Fibroblast of skin of abdomen (primary cell): ENCODE measurements at places on chromosomes 7 and 10.
A peak's percentile ranks its signal among the peaks of the same experiment; 100 is the strongest.

GRCh38 chr10:29948881-29949355, 110.5 kb downstream of the JCAD start:
- no peak for DNase-seq

DNA sequence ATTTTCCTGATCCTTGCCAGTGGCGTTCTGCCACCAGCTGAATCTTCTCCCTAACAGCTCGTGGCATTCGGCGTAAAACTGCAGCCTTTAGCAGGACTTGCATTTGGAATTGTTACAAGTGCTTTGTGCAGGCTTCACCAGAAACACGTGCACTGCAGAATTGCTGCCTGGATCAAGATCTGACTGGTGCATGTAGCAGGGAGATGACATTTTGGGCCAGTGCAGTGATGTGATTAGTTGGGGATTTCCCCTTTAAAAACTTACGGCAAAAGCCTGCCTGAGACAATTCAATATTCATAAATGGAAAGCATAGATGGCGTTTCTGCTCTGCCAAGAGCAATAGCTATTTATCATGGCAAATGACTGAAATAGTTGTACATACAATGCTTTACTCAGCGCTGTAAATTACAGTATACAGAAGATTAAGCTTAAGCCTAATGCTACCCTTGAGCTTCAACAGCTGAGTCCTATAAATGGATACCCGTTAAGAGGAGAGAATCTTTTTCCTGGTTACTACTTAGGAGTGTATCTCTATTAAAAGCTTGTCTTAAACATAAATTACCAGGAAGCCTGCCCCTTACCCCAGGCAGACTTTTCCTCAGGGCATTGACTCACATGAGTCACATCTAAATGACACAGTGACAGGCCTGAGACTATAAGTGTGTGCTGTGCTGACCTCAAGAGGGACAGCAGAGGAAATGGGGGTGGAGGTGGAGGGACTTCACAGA, 106.3 kb downstream of the ATXN7L1 start:
- DNase-seq, result peak; percentile 71

- DNase-seq, result peak; percentile 31
Observed at GRCh38 chr7:157150882-157151281, 12.2 kb downstream of the UBE3C start.

- DNase-seq, result no peak
Observed at GRCh38 chr10:132877473-132877872, 64.9 kb downstream of the CFAP46 start.

DNA sequence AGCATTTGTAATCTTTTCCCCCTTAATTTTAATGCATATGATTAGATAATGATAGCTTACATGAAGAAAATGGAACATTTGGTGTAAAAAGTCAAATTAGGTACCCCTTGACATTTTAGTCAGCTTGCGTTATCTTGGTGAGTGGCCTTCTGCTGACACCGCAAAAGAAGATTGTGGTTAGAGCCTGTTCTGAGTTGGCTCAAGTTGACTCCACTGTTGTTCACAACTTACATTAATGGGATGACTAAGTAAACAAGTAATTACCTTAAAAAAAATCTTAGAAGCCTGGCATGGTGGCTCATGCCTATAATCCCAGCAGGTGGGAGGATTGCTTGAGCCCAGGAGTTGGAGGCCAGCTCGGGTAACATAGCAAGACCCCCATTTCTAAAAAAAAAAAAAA, 24.2 kb downstream of the TRRAP start:
- no peak for DNase-seq

DNA sequence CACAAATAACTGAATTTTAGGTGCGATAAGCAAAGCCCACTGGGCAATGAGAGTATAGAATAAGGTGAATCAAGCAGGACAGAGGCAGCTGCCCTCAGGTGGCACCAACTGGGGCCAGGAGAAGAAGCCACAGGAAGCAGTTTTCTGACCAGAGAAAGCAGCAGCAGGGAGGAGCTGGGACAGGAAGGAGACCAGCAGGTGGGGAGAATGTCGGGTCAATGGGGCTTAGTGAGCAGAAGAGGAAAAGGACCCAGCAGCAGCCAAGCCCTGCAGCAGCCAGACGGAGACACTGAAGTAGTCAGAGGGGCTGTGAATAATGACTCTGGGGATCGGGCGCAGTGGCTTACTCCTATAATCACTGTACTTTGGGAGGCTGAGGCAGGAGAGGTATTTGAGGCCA, 209.6 kb upstream of the SH2B2 start:
- no peak for DNase-seq

GRCh38 chr10:35433851-35434426, 97.6 kb downstream of the CCNY start:
- peak; percentile 97 for DNase-seq

DNA sequence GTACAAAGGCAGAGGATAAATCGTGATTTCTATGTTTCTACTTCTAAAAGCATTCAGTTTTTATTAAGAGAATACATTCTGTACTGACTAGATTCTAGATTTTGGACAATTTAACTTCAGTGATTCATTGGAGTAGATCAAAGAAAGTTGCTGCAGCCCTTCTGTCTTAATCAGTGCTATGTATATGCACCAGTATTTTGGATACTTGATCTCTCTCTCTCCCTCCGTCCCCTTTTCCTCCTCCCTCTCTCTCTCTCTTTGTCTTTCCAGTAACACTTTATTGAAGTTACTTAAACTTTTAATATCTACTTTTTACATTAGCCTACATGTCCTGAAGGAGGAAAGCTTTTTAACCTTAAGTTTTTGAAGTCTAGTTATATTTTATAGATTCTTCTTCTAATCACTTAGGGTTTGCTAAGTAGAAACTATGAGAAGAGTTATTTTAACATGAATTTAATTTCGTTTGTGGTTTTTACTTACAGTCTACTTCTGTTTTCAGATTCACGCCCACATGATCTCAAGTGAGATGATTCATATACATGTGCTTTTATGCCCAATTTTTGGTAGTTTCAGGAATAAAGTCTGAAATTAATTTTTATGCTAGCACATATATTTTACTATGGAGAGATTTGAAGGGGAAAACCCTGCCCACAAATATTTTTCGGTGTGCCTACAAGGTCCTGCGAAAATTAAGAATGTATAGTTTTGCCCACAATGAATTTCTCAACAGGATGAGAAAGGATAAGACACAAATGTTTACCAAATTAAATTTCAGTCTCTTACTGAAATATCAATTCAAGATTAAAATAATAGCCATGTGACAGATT, 9.1 kb downstream of the MDFIC start:
- DNase-seq, result peak; percentile 59

DNA sequence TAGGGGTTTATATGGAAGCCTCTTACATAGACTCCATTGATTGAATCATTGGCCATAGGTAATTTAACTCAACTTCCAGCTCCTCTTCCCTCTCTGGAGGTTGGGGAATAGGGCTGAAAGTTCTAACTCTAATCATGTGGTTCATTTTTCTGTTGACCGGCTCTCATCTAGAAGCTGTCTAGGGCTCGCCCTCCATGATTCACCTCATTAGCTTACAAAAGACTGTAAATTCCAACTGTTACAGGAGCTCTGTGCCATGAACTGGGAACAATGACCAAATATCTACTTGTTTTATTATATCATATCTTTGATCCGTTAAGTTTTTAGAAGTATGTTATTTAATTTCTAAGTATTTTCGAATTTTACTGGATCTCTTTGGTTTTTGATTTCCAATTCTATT, 263.0 kb downstream of the TCF7L2 start:
- DNase-seq, result no peak

GRCh38 chr7:54743580-54743979, 15.4 kb downstream of the SEC61G start:
- DNase-seq, result no peak

GRCh38 chr7:85095806-85096205, 91.0 kb downstream of the SEMA3D start:
- no peak for DNase-seq

DNA sequence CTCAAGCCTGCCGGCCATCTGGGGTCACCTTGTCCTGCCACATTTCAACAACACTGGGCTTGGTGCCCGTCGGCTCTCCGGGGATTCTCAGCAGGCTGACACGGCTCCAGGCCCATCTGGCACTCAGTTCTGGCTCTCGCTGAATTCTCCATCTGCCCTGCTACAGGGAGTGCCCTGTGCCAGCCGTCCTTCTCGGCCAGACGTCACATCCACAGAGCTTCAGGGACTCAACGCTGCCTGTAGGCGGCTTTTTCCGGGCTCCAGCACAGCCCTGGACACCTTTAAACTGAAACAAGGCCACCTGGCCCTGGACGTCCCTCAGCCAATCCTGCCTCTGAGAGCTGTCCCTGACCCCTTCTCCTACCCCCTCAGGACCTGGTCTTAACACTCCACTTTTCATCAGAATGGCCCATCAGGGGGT, 43.0 kb downstream of the TMEM130 start:
- no peak for DNase-seq

GRCh38 chr7:157003445-157003755, 7.1 kb downstream of the MNX1 start:
- DNase-seq, result no peak

DNA sequence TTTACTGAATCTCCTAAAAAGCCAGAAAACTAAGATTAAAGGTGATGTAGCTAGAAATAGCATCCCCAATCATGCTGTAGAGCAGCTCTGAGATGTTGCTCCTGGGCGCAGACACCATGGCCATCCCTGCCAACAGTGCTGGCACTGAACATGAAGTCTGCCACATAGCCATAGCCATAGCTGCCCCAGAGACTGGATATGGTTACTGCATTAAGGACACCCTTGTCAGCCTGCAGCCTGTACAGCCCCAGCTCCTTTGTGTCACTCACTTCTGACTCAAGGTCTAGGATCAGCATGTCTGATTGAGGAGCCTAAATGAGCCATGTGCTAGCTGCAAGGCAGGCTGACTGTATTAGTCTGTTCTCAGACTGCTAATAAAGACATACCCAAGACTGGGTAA, 284.6 kb downstream of the RPS24 start:
- DNase-seq, result no peak

GRCh38 chr7:100137851-100138760, 10.6 kb upstream of the LAMTOR4 start:
- DNase-seq, result no peak

GRCh38 chr10:70534281-70534680, 55.7 kb downstream of the PALD1 start:
- no peak for DNase-seq

- no peak for DNase-seq
Observed at GRCh38 chr10:97782455-97783228, 10.8 kb upstream of the SFRP5 start.

- peak; percentile 73 for DNase-seq
Observed at GRCh38 chr7:43467406-43467805, 115.5 kb upstream of the STK17A start.

DNA sequence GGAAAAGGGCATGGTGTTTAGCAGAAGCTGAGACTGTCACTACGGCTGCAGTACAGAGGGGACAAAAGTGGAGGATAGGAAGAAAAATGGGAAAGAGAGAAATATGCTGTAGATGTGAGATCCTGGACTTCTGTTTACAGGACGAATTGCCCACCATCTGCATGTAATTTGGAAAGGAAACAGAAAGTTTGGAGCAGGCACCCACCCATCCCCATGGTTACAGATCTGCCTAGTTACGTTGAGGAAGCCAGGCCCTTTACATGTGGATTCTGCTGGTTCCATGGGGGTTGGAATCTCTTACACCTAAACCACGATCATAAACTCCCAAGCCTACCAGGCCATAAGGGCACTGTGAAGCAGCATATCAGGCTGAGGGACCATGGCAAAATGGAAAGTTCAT, 84.3 kb downstream of the WDFY4 start:
- DNase-seq, result no peak

DNA sequence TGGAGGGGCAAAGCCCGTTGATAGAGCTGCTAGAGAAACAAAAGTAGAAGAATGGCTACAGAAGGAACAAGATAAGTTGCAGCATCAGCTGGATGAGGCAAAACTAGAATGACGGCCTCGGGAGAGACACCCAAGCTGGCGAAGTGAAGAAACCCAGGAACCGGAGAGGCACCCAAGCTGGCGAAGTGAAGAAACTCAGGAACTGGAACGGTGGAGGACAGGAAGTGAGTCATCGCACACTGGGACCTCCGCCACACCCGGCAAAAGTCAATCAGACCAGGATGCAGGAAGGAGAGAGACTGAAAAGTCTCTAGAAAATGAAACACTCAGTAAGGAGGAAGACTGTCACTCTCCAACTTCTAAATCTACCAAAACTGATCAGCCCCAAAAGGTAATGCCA, 133.0 kb upstream of the NEBL start:
- DNase-seq, result no peak

DNA sequence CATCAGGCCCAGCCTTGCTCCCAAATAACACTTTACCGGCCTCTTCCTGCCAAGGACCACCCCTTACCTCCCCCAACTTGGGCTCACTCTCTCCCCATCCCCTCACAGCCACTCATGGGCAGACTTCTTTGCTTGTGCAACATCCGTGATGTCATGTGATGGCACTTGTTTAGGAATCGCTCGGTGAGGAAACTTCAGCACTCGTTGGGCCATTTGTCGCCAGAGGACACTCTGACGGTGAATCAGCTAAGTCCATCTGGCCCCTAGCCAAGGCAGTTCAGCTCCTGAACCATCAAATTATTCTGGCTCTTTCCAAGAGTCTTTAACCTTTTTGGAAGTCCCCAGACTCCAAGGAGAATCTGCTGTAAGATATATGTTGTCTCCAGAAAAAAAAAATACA, 19.2 kb downstream of the BTBD16 start:
- no peak for DNase-seq

- peak; percentile 66 for DNase-seq
Observed at GRCh38 chr7:47088329-47089067, 493.4 kb downstream of the TNS3 start.

GRCh38 chr10:130254662-130255061, 118.5 kb downstream of the GLRX3 start:
- DNase-seq, result no peak
